ENCODE measurements at places on chromosomes 6 and 20.

GRCh38 chr6:14743474-14744211 is 502.2 kb upstream of the JARID2 start:
- DNase-seq: no peak

DNA sequence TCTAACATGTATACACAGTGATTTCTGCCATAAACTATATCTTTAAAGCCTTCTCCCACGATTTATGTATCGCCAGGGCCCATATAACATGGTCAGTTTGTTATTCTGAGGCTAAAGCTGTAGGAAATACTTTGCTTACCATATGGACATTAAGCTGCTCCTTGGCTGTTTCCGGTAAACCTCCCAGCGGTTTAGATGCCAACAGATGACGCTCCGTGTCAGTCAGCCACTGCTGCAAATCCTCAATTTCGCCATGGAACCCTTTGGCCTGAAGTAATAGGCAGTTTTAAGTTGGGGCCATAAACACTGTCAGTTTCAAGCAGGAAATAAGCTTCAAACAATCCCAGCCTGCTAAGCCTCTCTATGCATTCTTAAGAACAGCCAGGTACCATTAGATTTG is 145.4 kb downstream of the DST start:
- DNase-seq: no peak

DNA sequence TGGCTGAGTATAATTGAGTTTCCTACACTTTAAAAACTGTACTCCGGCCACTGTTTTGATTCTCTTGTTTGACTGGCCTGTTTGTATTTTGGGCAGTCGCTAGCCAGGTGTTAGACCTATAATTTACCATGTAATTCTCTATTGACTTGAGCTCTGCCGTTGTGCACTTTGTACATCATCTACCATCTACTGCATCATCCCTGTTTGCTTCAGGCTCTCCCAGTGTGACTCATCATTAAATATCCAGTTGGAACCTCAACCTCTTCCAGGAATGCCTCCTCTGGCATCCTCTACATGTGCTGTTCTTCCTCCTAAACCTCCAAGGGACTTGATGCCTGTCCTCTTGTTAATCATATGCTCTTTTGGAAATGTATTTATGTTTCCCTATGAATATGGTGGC is 72.3 kb downstream of the FARS2 start:
- DNase-seq: no peak

GRCh38 chr20:57756213-57756612 is 46.4 kb upstream of the PMEPA1 start:
- DNase-seq: no peak

- no peak for DNase-seq
These were observed 768.4 kb downstream of the TFAP2A start for GRCh38 chr6:9646342-9647070.

- no peak for DNase-seq
These were observed 90.7 kb downstream of the TRMT6 start for GRCh38 chr20:5859608-5860007.

DNA sequence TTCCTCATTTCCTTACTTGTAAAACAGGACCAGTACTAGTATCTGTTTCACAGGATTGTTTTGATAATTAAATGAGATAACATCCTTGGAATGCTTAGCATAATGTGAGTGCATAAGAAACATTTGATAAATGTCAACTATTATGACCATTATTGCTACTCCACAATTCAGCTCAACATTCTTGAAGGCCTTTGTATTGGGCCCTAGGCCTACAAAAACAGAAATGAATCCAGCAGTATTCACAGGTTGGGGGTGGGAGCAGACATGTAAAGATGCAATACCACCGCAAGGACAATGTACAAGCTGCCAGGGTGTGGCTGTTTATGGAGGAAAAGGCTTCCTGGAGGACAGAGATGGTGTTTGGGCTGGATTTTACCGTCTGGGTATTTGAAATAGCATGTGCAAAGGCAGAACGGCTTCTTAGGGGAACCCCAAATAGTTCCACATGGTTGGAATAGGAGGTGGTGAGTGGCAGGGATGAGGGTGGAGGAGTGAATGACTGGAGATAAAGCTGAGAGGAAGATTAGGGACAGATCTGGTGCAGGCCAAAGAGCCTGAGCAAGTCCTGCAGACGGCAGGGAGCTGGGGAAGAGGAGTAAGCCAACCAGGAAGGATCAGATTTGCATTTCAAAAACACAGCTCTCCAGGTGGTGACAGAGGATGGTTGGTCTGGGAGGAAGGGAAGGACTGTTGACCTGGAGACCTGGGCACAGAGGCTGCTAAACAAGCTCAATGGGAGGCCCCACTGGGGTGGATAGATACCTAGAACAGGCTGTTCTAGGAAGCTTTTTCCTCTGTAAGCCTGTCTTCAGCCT is 57.0 kb upstream of the EPB41L1 start:
- DNase-seq: no peak

All from activated naive CD4-positive, alpha-beta T cell (primary cell).